Activated T-helper 2 cell treated with anti-CD3 and anti-CD28 coated beads, Interferon-gamma antibody, Interleukin-2, Interleukin-4, amounts not matched to agents 10 μg/mL and 5 μg/mL and 100 μg/mL, durations not matched to agents 14 hours and 24 hours and 36 hours (primary cell): ENCODE measurements at places on chromosomes 11 and 22. TPM values are rescaled to one million over a fixed set of nuclear protein-coding genes. Genes with fewer than 3 reads are reported as not detected.
A peak's percentile ranks its signal among the peaks of the same experiment; 100 is the strongest.

The MFNG gene
- 166 and 168 TPM in 2 replicates for total RNA-seq

The APOA4 gene
- not detected in 2 replicates for total RNA-seq

The OR8A1 gene
- total RNA-seq: not detected in 2 replicates

The MRGPRE gene
- total RNA-seq: not detected in 2 replicates

The GLYATL1 gene
- total RNA-seq: not detected in 2 replicates

The UBQLNL gene
- total RNA-seq: 0.09 TPM in 1 of 2 replicates, not detected in the other

The RIMBP3C gene
- total RNA-seq: 0.18 and 0.34 TPM in 2 replicates

The LSP1 gene
- 442 and 449 TPM in 2 replicates for total RNA-seq

The GPHA2 gene
- not detected in 2 replicates for total RNA-seq

- H3K4me1 ChIP-seq: no peaks in the 10 kb centered on the region
- DNase-seq: no peak
- H3K36me3 ChIP-seq: no peaks in the 10 kb centered on the region
- H3K4me3 ChIP-seq: no peak overlapping the region
These were observed 74.6 kb upstream of the CREB3L1 start for GRCh38 chr11:46202696-46203391.

DNA sequence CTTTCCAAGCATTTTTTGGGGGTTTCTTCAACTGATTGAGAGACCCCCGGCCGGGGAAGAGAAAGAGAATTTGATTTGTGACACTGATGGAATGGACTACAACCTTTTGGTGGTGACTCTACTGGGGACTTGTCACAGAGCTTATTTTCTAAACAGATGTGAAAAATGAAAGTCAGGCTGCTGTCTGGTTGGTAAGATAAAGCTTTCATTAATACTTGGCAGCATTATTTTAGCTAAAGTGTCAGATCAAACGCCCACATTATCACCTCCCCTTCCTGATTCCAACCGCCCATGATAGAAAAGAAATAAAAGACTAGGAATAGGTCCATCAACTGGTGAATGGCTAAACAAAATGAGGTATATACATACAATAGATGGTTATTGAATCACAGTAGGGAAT is 45.6 kb upstream of the EHF start:
- H3K27me3 ChIP-seq: peaks cover 46% of the 10 kb centered on the region
- no peaks in the 10 kb centered on the region for H3K36me3 ChIP-seq
- DNase-seq: no peak
- H3K4me3 ChIP-seq: no peak overlapping the region

GRCh38 chr11:16613262-16613511 is 125.3 kb upstream of the C11orf58 start:
- no peaks in the 10 kb centered on the region for H3K36me3 ChIP-seq
- no peak for DNase-seq
- peaks cover 17% of the 10 kb centered on the region for H3K4me1 ChIP-seq
- peak overlapping the region; percentile 60 for H3K4me3 ChIP-seq
- no peak overlapping the region for H3K27ac ChIP-seq
- H3K27me3 ChIP-seq: peaks cover 39% of the 10 kb centered on the region

DNA sequence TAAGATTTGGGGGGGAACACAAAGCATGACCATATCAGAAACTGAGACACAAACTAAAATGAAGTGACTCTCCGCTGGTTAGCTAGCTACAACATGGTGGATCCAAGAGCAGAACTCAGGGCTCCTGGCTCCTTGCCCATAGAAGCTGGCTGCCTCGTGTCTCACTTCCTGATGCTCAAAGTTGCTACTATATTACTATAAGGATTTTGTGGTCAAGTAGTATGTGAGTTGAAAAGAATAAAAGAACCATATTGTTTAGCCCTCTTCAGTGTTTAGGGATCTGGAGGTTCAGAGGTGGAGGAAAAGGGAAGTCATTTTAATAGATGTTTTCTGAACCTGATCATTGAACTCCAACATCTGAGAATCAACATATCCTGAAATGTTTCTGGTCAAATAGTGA is 16.9 kb upstream of the SIK2 start:
- no peak overlapping the region for H3K27ac ChIP-seq
- no peaks in the 10 kb centered on the region for H3K36me3 ChIP-seq
- peaks cover 2% of the 10 kb centered on the region for H3K4me1 ChIP-seq
- no peak overlapping the region for H3K4me3 ChIP-seq
- no peak for DNase-seq

DNA sequence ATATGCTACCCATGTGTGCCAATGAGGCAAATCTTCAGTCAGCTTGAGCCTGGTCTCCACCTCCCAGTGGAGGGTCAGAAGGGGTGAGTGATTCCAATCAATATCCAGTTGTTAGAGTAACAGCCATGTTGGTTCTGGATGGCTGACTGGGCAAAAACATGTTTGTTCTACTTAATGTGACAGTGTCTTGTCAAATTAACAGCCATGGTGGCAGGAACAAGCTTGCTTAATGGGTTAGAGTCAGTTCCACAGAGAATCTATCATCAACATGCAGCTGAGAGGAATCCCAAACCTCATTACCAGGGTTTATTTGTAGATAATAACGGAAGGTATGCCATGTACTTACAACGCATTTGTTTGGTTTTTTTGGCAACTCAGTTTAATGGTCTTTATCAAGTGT is 133.2 kb downstream of the SLC17A6 start:
- no peaks in the 10 kb centered on the region for H3K36me3 ChIP-seq
- no peak overlapping the region for H3K27ac ChIP-seq
- DNase-seq: no peak
- no peaks in the 10 kb centered on the region for H3K4me1 ChIP-seq

DNA sequence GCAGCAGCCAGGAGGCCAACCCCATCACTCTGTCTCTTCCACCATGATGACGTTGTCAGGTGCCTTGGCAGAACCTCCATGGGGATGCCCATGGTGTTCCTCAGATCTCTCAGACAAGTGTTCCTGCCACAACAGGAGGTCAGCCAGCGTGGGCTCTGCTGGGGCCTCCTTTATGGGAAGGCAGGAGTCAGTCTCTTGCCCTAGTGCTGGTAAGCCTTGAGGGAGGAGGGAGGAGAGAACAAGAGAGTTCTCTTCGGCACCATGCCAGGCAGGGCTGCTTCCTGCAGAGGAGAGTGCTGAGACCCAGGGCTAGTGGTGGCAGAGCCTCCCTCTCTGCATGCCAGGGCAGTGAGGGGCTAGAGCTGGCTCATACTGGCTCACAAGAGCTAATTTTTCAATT is 32.5 kb downstream of the GNAZ start:
- no peaks in the 10 kb centered on the region for H3K27me3 ChIP-seq
- DNase-seq: no peak
- no peaks in the 10 kb centered on the region for H3K4me1 ChIP-seq

- H3K27ac ChIP-seq: no peak overlapping the region
- no peak for DNase-seq
- H3K4me3 ChIP-seq: no peak overlapping the region
- no peaks in the 10 kb centered on the region for H3K27me3 ChIP-seq
- no peaks in the 10 kb centered on the region for H3K4me1 ChIP-seq
- no peaks in the 10 kb centered on the region for H3K36me3 ChIP-seq
These were observed 40.2 kb upstream of the BDNF start for GRCh38 chr11:27740362-27741013.

GRCh38 chr22:35103761-35104160 is 37.8 kb downstream of the ISX start:
- no peak for DNase-seq
- H3K4me1 ChIP-seq: no peaks in the 10 kb centered on the region
- H3K4me3 ChIP-seq: no peak overlapping the region
- H3K36me3 ChIP-seq: no peaks in the 10 kb centered on the region

- peaks cover 28% of the 10 kb centered on the region for H3K36me3 ChIP-seq
- no peak for DNase-seq
- H3K4me3 ChIP-seq: no peak overlapping the region
- peaks cover 12% of the 10 kb centered on the region for H3K27me3 ChIP-seq
- peaks cover 41% of the 10 kb centered on the region for H3K4me1 ChIP-seq
These were observed 39.5 kb upstream of the ST14 start for GRCh38 chr11:130120045-130120444.

GRCh38 chr11:75031771-75032549 is 43.2 kb downstream of the NEU3 start:
- H3K36me3 ChIP-seq: no peaks in the 10 kb centered on the region
- H3K27ac ChIP-seq: no peak overlapping the region
- H3K4me1 ChIP-seq: no peaks in the 10 kb centered on the region
- no peak overlapping the region for H3K4me3 ChIP-seq

DNA sequence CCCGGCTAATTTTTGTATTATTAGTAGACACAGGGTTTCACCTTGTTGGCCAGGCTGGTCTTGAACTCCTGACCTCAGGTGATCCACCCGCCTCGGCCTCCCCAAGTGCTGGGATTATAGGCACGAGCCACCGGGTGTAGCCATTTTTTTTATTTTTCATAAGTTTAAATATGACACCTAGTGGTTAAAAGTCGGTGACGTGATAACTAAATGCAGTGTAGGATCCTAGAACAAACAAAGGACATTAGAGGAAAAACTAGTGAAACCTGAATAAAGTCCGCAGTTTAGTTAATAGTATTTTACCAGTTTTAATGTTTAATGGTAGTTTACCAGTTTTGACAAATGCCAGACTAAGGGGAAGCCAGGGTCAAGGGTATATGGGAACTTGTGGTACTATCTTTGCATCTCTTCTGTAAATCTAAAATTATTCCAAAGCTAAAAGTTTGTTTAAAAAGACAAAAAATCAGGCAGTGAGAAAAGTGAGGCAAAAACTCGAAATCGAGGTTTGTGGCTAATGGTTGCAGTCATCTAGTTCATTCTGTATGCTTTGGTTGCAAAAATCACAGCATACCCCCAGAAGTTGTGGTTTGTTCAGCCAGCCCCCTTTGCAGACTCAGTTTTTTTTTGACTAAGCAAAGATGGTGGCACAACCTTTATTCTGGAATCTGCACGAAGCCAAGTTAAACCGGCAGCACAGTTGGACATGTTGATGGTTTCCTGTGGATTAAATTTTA is 29.6 kb downstream of the TOM1 start:
- H3K4me1 ChIP-seq: peaks cover 31% of the 10 kb centered on the region
- H3K4me3 ChIP-seq: no peak overlapping the region
- DNase-seq: no peak

DNA sequence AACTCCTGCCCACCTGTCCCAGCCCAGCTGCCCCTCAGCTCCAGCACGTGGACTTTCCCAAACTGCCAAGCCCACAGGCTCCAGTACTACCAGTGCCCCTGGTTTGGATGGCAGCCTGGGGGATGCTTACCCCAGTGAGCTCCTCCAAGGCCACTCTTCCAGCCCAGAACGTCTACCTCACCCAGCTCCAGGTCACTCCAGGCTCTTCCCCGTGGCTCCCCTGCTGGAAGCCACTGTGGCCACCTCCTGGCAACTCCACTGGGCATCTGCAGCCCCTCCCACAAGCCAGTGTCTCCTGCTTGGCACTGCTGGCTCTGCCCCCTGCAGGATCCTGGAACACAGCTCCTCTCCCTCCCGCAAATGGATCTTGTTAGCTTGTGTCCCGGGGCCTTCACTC is 29.3 kb downstream of the LMO1 start:
- no peak for DNase-seq
- H3K27ac ChIP-seq: no peak overlapping the region
- no peak overlapping the region for H3K4me3 ChIP-seq
- no peaks in the 10 kb centered on the region for H3K36me3 ChIP-seq
- peaks cover 2% of the 10 kb centered on the region for H3K4me1 ChIP-seq

DNA sequence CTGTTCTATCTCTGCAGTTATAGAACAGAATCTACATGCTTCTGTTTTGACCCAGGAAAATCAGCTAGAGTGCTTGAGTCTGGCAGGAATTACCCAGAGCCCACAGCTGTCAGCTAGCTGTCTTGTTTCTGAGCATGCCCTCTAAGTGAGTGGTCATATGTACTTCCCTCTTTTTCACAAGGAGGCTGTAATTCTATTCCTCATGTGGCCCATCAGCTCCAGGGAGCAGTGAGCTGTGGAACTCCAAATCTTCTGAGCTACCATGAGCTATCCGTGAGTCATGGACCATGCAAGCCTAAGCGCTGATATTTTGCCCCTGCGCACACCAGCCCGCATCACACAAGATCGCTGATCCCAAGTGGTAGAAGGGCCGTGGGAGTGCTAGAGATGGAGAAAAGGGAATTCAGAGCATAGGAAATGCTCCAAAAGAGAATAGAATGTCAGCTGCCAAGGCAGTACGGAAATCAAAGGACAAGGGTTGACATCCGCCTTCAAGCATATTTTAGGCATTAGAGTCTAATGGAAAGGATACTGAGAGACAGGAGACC is 5.4 kb downstream of the FJX1 start:
- no peak for DNase-seq
- no peaks in the 10 kb centered on the region for H3K36me3 ChIP-seq
- no peak overlapping the region for H3K4me3 ChIP-seq
- H3K4me1 ChIP-seq: peaks cover 2% of the 10 kb centered on the region
- H3K27ac ChIP-seq: no peak overlapping the region
- peaks cover 63% of the 10 kb centered on the region for H3K27me3 ChIP-seq

- no peaks in the 10 kb centered on the region for H3K4me1 ChIP-seq
- DNase-seq: no peak
- H3K27ac ChIP-seq: no peak overlapping the region
- no peaks in the 10 kb centered on the region for H3K36me3 ChIP-seq
- H3K4me3 ChIP-seq: no peak overlapping the region
These were observed 73.2 kb upstream of the FGF3 start for GRCh38 chr11:69892237-69892985.

GRCh38 chr11:61460474-61460881 is 30.6 kb downstream of the SDHAF2 start:
- no peak overlapping the region for H3K27ac ChIP-seq
- peaks cover 19% of the 10 kb centered on the region for H3K36me3 ChIP-seq
- no peaks in the 10 kb centered on the region for H3K4me1 ChIP-seq
- no peak for DNase-seq

GRCh38 chr11:119673052-119673758 is 55.8 kb downstream of the NECTIN1 start:
- H3K27ac ChIP-seq: no peak overlapping the region
- no peak overlapping the region for H3K4me3 ChIP-seq
- no peak for DNase-seq
- no peaks in the 10 kb centered on the region for H3K27me3 ChIP-seq
- H3K36me3 ChIP-seq: no peaks in the 10 kb centered on the region

GRCh38 chr11:17707830-17708229 is 11.5 kb upstream of the MYOD1 start:
- no peak overlapping the region for H3K4me3 ChIP-seq
- H3K4me1 ChIP-seq: no peaks in the 10 kb centered on the region
- H3K27me3 ChIP-seq: peaks cover 4% of the 10 kb centered on the region
- no peak for DNase-seq
